Anterior cingulate cortex (tissue), 58 donors: ENCODE measurements at places on chromosomes 5 and 9.

GRCh38 chr5:157611571-157612476 is 36.2 kb upstream of the ADAM19 start:
- no peak for DNase-seq

GRCh38 chr5:87438231-87438630 is 25.5 kb upstream of the CCNH start:
- DNase-seq: no peak

GRCh38 chr5:100520348-100520747 is 14.8 kb upstream of the FAM174A start:
- no peak for DNase-seq

- no peak for DNase-seq
Measured at GRCh38 chr9:86979657-86980056, 32.4 kb upstream of the GAS1 start.

DNA sequence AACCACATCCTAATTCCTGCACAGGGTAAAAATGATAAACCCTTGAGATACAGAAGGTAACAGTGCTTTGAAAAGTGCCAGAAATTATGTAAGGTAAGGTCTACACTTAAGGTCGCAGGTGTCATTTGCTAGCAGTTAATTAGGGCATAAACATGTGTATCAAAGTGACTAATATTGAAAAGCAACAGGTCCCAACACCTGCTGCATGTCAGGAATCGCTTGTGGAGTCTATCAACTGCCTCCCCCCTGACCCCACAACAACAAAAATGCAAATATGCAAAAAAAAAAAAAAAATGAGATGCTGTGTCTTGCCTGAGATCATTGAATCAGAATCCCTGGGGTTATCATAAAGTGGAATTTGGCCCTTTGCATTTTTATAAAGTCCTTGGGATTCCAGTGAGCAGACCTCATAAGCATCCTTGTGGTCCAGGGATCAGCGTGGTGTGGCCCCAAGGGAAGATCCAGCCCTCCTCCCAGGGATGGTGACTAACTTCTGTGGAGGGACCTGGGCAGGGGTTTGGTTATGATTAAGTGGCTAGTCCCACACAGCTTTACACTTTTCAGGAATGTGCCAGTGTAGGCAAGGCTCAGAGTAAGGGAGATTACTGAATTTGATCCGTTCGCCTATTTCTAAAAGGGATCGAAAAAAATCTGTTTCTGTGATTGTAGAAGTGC is 92.5 kb upstream of the TNFSF8 start:
- DNase-seq: no peak

DNA sequence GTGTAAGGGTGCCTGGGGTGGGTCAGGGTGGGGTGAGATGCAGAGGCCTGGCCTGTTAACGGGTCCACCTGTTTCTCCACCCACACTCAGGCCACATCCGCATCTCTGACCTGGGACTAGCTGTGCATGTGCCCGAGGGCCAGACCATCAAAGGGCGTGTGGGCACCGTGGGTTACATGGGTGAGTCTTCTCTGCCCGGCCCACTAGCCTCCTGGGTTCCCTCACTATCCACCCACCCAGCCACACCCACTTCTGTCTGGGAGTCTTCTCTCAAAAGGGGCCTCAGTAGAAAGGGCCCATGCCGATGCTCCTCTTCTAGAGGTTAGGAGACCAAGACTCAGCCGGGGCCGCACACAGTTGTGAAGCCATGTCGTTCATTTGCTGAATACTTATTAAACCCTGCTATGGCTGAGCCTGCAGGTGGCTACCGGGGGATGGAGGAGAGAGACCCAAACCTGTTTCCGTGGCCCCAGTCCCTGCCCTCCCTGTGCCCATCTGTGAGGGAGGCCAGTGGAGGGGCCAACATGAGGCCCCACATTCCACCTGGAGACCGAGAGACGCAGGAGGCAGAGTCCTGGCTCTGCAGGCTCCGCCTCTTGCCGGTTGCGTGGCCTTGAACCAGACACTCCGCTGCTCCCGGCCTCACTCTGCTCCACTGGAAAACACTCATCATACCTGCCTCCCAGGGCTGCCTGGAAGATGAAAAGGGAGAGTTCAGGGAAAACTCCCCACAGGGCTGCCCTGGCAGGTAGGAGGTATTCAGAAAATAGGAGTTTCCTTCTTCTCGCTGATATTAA is 8.7 kb downstream of the GRK6 start:
- DNase-seq: no peak

DNA sequence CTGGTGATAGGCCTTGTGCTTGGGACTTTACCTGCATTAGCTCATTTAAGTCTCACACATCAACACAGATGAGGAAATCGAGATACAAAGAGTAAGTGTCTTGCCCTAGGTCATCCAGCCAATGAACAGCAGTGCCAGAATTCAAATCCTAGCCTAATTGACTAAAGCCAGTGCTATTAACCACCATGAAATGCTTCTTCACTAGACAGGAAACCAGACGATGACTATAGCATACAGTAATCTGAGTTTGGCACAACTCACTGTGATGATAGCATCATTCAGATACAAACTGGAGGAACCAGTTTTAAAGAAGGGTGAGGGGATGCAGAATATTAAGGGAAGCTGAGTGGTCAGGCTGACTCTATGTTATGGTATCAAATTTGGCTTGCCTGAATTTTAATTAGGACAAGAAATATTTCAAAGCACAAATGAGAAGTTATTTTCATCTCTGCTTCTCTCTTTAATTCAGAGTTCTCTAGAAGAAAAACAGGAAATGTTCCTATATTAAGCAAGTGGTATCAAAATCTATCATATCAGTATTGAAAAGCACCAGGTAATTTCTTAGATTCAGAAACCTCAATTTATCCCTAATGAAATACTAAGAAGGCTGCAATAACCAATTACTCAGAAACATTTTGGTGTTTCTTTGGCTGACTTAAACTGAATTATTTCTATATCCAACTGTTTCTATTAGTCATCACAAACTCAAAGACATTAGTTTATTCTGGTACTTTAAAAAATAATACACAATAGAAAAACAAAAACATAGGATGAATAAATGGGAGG is 147.0 kb upstream of the RASA1 start:
- DNase-seq: no peak

DNA sequence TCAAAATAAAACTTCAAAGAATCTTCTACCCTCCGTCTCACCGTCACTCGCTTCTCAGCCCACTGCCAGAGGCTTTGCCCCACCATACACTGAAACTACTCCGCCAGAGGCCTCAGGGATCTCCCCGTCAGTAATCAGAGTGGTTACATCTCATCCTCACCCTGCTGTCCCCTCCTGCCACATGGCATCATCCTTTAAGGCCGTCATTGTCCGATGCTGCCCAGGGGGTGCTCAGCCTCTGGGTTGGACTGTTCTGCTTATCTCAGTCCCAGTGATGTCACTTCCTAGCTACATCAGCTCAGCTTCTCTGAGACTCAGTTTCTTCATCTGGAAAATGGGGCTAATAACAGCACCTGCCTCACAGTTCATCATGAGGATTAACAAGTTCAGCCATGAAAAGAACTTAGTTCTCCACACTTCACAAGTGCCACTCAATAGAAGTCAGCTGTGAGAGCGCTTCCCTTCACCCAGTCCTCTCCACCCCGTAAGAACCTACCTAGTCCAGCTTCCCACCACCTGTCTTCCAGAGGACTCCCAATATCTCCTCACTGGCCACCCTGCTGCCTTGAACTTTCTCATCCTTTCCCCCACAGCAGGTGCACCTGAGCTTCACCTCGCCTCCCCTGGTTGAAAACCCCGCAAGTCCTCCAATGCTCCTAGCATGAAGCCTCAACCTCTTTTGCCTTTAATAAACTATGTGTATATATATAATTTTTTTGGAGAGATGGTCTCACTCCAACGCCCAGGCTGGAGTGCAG is 2.8 kb upstream of the IL3 start:
- DNase-seq: no peak

- no peak for DNase-seq
Measured at GRCh38 chr5:69329905-69330489, 2.6 kb downstream of the CCDC125 start.

GRCh38 chr5:54743997-54744788 is 226.6 kb downstream of the SNX18 start:
- no peak for DNase-seq

- no peak for DNase-seq
Measured at GRCh38 chr9:84699984-84700383, 30.5 kb downstream of the NTRK2 start.

DNA sequence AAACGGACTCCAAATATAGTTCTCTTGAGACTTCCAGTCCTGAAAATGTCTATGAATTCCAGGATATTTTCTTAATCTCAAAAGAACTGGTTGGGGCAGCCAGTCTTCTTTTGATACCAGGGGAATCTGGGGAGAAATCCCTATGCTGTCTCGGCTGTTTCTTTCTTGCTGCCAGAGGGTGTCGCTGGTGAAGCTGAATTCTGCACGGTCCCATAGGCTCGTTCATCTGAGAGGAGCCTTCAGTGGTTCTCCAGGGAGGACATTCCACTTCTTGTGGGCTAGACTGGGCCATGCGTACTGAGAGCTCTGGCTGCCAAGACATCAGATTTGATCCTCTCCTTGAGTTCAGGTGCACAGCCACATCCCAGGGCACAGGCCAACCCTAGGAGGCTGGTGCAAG is 155.0 kb upstream of the CLINT1 start:
- no peak for DNase-seq

- no peak for DNase-seq
Measured at GRCh38 chr5:85646641-85647040, 971.1 kb upstream of the COX7C start.

DNA sequence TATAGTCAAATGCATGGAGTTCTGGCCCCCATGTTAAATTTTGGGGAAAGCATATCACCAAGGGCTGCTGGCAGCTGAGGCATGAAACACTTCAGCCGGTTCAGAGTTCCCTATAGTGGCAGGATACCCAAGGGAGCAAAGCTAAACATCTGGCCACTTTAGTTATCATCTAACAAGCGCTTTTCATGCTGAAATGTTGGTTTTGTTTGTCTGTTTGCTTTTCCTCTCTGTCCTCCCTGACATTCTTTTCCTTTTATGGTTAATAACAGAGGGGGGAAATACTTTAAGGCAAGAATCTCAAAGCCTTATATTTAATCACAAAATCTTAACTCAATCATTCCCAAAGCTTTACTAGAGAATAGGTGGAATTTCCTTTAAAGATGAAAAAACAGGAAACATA is 11.9 kb downstream of the APBA1 start:
- DNase-seq: no peak

DNA sequence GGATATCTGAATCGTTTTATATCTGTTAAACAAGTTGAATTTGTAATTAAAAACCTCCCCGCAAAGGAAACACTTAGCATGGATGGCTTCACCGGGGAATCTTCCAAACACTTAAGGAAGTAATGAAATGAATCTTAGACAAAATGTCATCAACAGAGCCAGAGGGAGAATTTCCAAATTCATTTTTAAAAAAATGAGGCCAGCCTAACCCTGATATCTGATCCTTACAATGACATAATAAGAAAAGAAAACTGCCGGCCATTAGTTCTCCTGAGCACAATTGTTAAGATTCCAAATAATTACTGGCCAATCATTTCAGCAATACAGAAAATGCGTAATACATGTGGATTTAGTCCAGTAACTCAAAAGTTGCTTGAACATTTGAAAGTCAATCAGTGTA is 6.1 kb upstream of the KIF12 start:
- DNase-seq: no peak

- no peak for DNase-seq
Measured at GRCh38 chr5:168702511-168702910, 123.3 kb upstream of the PANK3 start.

- no peak for DNase-seq
Measured at GRCh38 chr5:96854067-96854466, 22.2 kb upstream of the ERAP2 start.

DNA sequence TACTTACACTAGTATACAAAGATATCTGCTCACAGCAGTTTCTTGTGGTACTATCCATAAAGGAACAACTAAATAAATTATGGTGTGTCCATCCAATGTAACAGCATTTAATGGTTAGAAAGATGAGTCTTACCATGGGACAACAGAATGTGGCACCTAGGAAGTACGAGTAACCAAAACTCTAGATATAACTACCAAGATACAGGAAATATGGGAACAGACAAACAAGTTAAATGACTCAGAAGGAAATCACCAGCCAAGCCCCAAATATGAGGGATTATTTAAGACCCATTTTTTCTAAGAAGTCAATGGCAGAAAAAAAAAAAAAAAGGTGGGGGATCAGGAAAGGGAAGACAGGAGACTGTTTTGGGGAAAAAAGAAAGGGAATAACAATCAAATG is 294.8 kb downstream of the PRELID2 start:
- no peak for DNase-seq

GRCh38 chr5:128674837-128675446 is 136.9 kb upstream of the FBN2 start:
- DNase-seq: no peak

GRCh38 chr9:76370396-76371023 is 23.7 kb downstream of the RFK start:
- DNase-seq: no peak

DNA sequence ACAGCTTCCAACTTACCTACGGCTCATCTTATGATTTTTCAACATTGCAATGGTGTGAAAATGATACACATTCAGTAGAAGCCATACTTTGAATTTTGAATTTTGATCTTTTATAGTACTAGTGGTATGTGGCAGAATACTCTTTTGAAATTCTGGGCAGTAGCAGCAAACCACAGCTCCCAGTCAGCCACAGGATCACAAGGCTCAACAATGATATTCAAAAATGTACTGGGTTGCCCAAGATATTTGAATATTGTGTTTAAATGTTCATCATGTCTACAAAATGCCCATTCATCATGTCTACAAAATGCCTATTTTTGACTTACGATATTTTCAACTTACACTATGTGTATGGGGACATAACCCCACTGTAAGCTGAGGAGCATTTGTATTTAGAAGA is 81.3 kb upstream of the PRR16 start:
- DNase-seq: no peak

- no peak for DNase-seq
Measured at GRCh38 chr9:76004526-76004925, 114.1 kb downstream of the PCSK5 start.

- no peak for DNase-seq
Measured at GRCh38 chr5:169629847-169630548, 7.1 kb upstream of the DOCK2 start.

GRCh38 chr5:154788212-154788611 is 33.0 kb downstream of the LARP1 start:
- no peak for DNase-seq

- no peak for DNase-seq
Measured at GRCh38 chr5:12023614-12024241, 119.5 kb upstream of the CTNND2 start.

DNA sequence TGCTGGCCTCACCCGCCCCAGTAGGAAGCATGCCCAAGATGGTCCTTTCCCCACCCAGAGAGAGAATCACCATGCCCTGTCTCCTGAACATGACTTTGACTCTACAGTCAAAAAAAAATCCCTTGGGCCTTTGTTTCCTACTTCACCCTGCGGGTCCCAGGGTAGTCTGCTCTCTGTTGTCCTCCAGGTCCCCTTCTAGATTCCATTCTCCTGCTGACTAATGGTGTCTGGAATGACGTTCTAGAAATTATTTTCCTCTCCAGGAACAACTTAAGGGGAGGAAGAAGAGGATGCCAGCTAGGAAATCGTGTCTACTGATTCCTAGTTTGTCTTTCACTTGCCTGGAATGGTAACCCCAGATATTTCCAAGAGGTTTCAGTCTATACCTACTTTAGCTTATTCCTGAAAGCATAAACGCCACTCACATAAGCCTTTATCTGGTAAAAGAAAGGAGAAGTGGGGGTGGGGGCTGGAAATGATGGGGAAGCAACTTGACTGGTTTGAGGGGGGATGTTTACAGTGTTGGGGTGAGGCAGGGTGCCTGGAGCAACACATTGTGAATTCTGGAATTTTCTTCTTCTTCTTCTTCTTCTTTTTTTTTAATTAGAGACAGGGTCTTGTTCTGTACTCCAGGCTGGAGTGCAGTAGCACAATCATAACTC is 93.9 kb downstream of the SNX18 start:
- no peak for DNase-seq

- no peak for DNase-seq
Measured at GRCh38 chr9:34659592-34660253, 2.7 kb downstream of the CCL27 start.
